Esophagus squamous epithelium (tissue), 5 donors: ENCODE measurements at places on chromosomes 5 and 9.

GRCh38 chr9:749716-750115 lies 91.8 kb upstream of the DMRT1 start:
- no peak for DNase-seq

DNA sequence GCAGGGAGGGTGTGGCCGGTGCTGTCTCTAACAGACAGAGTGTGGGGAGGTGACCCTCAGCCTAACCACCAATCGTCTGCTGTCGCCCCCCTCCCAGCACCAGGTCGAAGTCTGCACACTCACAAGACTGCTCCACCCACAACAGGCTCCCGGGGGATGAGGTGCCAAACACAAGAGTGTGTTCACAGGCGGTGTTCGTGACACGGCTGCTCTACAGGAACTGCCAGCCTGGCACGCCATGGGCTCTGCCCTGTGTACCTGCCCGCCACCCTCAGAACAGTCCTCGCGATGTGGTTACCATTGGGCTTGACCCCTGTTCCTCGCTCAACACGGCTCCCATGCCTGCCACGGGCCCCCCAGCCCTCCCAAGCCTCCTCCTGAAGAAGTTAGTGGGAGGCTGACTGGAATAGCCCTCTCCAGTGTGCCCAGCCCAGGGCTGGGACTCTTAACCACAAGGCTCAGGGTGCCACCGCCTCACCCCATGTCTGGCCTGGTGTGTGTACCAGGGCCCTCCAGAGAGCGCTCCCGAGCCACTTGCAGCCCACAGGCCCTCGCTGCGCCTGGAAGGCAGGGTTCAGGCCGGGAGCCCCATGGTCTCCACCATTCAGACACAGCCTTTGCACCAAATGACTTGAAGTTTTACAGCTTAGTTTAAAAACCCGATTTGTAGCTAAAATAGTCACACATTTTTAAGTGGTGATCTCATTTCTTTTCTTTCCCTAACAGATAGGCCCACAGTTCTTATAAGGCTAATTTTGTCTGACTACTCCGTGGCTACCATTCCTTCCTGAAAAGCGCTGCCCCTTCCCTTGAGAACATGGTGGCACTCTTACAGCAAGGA lies 102.5 kb downstream of the CAMSAP1 start:
- no peak for DNase-seq

- DNase-seq = no peak
Observed at GRCh38 chr5:130578354-130578753, 586.7 kb downstream of the HINT1 start.

DNA sequence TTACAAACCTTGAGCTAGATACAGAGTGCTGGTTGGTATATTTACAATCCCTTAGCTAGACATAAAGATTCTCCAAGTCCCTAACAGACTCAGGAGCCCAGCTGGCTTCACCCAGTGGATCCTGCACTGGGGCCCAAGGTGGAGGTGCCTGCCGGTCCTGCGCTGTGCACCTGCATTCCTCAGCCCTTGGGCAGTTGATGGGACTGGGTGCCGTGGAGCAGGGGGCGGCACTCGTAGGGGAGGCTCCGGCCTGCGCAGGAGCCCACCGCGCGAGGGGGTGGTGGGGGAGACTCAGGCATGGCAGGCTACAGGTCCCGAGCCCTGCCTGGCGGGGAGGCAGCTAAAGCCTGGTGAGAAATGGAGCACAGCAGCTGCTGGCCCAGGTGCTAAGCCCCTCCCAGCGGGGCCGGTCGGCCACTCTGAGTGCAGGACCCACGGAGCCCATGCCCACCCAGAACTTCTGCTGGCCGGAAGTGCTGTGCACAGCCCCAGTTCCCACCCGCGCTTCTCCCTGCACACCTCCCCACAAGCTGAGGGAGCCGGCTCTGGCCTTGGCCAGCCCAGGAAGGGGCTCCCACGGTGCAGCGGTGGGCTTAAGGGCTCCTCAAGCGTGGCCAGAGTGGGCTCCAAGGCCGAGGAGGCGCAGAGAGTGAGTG lies 1464.7 kb downstream of the EFNA5 start:
- DNase-seq = no peak

DNA sequence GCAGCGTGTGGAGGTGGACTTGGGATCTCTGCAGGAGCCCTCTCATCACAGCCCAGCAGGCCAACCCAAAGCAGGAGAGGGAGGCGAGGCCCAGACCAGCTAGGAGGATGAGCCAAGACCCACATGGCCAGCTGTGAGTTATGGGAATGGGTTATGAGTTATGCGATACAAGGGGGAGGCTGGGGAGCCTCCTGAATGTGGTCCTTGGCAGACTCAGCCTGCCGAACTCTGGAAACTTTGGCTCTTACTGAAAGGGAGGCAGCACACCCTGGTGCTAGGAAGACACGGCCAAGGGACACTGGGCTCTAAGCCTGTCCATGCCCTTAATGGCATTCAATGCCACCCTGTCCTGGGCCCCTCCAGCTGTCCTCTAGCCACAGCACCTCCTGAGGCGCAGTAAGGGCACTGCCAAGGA lies 7.7 kb upstream of the VAV2 start:
- DNase-seq = no peak

GRCh38 chr9:108978205-108978604 lies 35.1 kb downstream of the CTNNAL1 start:
- DNase-seq = no peak

- DNase-seq = no peak
Observed at GRCh38 chr9:130213911-130214761, 41.9 kb downstream of the NCS1 start.

- DNase-seq = no peak
Observed at GRCh38 chr5:134007581-134008265, 2.9 kb upstream of the VDAC1 start.

DNA sequence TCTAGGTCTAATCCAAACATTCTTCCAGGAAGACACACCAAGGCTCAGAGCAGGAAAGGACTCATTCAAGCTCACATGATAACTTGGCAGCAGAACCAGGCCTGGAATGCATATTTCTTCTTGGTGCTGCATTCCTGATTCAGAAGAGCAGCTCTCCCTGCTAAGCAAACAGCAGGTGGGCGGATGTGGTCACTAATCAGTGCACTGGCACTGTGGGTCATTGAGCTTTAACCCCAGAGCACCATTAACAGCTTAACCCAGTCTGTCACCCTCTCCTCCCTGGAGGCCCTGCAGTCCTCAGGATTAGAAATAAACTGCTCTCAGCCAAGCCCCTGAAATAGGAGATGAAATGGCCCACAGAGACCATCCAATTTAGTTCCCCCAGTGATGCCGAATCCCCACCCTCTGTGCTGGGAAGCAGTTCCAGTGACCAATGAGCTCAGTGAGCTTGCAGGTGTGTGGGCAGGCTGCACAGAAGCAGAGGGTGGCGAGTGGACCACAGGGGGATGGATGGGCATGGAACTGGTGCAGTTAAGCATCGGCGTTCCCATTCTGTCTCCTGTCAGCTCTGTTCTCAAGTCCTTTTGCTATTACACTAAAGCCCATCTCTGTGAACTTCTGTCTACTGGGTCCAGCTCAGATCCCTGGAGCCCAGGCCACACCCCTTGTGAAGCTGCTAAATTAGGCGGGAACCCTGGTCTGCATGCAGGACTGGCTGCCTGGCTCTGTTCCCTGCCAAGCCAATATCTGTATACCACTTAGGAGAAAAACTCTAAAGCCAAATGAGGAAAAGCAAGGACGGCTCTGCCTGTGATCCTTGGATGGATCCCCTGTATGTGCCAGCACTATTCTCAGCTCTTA lies 16.6 kb upstream of the MEGF9 start:
- no peak for DNase-seq
